ENCODE measurements at places on chromosomes 13 and 19.

GRCh38 chr19:13610039-13610691, 103.9 kb upstream of the CACNA1A start:
- DNase-seq, result no peak

GRCh38 chr13:99281811-99282263, 23.7 kb upstream of the GPR18 start:
- no peak for DNase-seq

DNA sequence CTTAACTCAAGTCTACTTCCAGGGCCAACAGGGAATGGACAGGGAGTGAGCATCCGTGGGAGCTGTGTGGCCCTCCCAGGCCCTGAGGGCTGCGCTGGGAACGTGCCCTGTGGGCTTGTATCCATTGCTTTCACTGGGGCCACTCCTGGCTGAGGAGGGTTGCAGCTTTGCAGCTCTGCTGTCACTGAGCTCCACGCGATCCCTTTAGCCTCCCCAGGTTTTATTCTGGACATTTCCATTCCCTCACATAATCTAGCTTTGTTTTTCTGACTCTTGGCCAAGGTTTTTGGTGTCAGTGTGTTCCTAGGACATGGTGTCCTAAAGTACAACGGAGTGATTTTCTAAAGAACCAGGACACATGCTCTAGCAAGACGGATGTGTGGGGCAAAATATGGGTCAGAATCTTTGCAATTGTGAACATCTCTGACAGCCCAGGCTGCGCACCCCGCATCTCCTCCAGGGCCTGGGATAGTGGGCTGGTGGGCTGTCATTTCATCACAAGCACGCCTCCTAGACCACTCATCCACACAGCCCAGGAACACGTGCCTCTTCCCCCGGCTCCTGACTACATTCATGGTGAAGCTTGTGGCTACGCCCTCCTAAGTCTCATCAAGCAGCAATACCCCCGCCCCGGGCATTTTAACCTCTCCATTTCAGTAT, 28.0 kb downstream of the GGACT start:
- DNase-seq, result no peak

- no peak for DNase-seq
These were observed 536.5 kb downstream of the PCDH9 start for GRCh38 chr13:66693656-66694055.

DNA sequence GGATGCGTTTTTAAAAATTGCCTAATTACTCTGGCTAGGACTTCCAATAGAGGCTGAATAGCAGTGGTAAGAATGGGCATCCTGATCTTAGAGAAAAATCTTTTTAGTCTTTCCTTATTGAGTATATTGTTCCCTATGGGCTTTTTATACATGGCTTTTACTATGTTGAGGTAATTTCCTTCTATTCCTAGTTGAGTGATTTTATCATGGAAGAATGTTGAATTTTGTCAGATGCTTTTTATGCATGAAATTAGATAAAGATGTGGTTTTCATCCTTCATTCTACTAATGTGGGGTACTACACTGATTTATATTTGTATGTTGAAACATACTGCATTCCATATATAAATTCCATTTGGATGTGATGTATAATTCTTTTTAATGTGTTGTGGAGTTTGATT, 2673.8 kb downstream of the PCDH9 start:
- no peak for DNase-seq

GRCh38 chr13:94542917-94543316, 53.0 kb downstream of the TGDS start:
- no peak for DNase-seq

GRCh38 chr13:47326061-47326460, 429.2 kb upstream of the HTR2A start:
- DNase-seq, result no peak

DNA sequence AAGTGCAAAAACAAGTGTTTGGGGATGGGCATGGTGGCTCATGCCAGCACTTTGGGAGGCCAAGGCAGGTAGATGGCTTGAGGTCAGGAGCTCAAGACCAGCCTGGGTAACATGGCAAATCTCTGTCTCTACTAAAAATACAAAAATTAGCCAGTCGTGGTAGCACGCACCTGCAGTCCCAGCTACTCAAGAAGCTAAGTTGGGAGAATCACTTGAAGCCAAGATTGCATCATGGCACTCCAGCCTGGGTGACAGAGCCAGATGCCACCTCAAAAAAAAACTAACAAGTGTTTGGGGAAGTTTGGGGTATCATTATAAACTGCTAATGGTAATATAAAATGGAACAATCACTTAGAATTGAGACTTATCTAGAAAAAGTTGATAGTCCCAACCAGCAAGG, 24.6 kb downstream of the XPO4 start:
- no peak for DNase-seq

DNA sequence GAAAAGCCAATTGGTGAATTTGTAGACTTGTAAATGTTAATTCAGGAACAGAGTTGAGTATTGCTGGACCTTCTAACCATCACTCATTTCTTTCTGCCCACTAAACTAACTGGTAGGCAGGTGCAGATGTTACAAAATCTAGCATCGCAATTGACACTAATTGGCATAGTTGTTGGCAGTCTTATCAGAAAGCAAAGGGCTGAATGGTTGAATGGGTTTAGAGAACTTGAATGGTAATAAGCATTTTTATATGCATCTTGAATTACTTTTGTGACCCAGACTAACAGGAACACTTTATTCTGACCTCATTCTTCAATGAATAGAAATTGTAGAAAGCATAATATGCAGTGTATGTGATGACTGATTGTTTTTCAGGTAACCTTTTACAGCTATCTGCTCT, 189.1 kb downstream of the GGACT start:
- DNase-seq, result no peak

DNA sequence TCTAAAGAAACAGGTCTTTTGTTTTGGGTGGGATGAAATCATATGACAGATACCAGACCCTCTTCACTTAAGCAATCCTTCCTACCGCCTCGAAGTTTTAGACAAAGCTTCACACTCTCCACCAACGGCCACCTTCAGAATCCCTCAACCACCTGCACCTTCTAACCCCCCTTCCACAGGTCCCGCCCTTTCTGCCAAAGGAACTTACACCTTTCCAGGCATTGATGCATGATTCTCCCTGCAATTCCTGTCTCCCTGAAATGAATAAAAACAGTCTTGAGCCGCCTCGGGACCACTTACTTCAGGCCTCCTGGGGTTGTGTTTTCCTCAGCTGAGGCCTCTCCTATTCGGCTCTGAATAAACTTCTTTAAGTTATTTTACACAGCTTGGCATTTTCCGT, 859 bp downstream of the ZNF433 start:
- DNase-seq, result no peak

DNA sequence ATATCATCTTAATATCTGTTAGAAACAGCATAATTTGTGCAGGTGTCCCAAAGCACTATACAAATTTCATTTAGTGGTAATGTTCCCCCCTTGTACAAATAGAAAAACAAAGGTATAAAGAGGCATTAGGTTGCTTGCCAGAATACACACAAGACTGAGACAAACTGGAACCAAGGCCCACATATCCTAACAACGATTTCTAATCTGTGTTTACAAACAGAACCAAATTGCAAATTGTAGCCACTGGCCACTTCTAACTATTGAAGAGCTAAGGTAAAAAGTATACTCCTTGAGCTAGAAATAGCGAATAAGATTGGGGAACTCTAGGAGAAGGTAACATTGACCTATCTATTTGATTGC, 526.1 kb downstream of the KLF12 start:
- no peak for DNase-seq

DNA sequence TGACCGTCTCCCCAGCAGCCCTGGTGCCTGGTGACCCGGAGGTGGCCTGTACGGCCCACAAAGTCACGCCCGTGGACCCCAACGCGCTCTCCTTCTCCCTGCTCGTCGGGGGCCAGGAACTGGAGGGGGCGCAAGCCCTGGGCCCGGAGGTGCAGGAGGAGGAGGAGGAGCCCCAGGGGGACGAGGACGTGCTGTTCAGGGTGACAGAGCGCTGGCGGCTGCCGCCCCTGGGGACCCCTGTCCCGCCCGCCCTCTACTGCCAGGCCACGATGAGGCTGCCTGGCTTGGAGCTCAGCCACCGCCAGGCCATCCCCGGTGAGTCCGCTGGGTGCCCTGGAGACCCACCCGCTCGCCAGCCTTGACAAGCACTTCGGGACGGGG, 2.2 kb downstream of the MADCAM1 start:
- DNase-seq, result no peak

- no peak for DNase-seq
These were observed 1888.8 kb upstream of the PCDH20 start for GRCh38 chr13:63304497-63304896.

GRCh38 chr19:2060884-2061494, 9.9 kb upstream of the MKNK2 start:
- DNase-seq, result no peak

DNA sequence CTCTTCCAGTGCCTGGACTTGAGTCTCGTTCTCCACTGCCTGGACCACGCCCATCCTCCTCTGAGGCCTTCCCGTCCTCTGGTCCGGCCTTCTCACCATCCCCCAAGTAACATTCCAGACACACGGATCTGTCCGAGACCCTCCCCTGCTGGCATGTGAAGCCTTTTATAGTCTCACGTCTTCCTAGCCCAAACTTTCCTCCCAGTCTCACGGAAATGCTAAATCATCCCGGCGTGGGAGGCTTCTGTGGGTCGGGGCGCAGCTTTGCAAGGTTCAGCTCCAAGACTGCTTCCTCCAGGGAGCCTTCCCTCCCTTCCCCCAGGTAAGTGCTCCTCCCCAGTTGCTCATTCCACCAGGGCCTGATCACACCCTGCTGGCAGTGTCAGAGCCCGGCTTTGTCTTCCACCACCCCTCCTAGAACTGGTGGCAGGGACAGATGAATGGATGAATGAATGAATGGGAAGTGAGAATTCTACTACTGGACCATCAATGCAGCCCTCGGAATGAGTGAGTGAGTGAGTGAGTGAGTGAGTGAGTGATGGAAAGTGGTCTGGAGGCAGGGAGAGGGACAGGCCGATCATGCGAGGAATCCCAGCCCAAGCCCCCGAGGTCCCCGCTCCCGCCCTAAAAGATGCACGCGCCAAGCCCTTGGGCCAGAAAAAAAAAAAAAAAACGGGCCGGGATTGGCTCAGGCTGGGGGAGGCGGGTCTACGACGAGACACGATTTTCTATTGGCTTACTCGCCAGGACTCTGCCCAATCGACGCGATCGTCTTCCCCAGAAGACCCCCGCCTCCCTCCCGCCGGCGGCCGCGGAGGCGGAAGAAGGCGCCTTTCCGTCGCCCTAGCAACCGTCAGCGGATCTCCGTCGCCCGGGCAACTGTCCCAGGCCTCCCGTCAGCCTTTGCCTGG, 9.3 kb downstream of the EPHX3 start:
- peak; percentile 84 for DNase-seq

GRCh38 chr13:22187329-22187728, 516.5 kb downstream of the FGF9 start:
- no peak for DNase-seq

DNA sequence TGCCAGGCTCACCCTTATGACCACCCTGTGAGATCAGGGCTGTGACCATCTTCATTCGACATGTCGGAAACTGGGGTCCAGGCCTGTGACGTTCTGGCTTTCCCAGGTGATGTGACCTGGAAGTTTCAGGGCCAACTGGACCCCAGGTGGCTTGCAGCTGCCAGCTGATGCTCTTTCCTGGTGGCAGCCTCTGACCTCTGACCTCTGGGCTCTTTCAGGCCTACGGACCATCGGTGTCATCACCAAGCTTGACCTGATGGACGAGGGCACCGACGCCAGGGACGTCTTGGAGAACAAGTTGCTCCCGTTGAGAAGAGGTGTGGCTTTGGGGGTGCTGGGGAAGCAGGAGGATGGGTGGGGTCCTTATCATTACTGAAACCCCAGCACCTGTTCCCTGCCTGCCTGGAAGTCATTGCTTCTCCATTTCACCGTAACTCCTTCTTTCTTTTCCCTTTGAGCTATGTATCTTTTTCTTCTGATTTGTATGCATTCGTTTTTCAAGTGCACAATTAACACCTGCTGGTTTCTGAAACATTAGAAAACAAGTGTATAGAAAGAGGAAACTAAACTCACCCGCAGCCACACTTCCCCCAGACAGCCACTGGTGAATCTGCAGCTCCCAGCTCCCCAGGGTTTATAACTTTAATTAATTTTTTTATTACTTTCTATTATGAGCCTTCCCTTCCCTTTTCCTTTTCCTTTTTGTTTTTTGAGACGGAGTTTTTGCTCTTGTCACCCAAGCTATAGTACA, 58.9 kb downstream of the TMED1 start:
- no peak for DNase-seq

DNA sequence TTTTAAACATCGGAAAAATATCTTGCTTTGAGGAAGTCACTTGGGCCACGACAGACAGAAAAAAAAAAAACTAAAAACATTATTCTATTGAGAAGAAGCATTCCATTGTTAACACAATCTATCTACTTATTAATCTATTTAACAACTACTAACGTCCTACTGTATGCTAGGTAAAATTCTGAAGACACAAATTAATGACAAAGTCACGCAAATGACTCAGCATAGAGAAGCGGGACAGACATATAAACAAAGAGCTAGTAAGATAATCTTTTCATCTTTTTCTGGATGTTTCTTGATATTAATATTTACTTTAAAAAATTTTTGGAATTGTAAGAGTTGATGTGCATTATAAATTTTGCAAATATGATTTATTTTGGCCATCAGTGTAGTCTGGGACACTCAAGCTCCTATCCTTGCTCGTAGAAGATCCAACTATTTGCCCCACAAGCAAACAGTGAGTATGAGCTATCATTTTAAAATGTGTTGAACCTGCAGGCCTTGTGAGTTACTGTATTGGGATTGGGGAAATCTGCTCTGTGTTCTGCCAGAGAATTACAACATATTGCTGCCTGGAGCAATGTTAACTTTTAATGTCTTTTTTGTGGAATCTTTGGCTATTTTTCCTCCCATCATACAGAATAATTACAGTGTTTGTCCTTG, 109.1 kb downstream of the PCDH9 start:
- DNase-seq, result no peak

DNA sequence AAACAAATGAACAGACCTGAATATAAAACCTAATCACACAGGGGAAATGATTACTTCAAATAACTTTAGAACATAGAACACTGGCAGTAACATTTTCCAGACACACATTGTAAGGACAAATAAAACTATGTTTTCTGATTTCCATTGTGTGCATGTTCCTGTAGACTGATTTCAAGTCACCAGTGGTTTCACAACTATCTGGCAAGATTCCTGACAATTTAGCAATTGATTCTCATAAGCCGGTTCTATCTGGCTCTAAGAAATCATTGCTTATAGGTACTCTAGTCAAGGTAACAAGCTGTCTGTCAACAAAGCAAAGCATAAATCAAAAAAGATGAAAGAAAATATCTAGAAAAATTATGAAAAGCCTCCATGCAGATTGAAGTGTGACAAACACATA, 19.6 kb upstream of the PCCA start:
- DNase-seq, result no peak

Data from iPS DF 19.7 (cell line).